ENCODE measurements at places on chromosomes 6 and 20. TPM values are rescaled to one million over a fixed set of nuclear protein-coding genes. Genes with fewer than 3 reads are reported as not detected.
A peak's percentile ranks its signal among the peaks of the same experiment; 100 is the strongest.

DNA sequence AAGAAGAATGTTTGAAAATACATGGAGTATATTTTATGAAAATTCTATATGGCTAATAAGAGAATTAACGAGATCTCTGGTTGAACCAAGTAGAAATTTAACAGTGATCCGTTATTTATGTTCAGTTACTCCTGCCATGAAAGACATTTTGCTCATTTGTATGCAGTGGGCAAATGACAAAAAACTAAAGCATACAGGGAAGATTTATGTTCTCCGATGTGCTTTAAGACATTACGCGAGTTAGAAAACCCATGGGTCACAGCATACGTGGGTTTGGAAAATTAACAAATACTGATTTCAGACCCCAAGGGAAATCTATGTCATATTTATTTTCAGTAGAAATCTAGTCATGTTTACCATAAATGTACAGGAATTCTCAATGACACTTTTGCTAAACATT is 90.1 kb downstream of the BMP5 start:
- no peak for DNase-seq

GRCh38 chr20:59515013-59515905 is 89.1 kb upstream of the PHACTR3 start:
- peak; percentile 64 for DNase-seq

- DNase-seq, result no peak
Observed at GRCh38 chr6:55663914-55664313, 84.9 kb upstream of the HMGCLL1 start.

Gene FNDC1
- total RNA-seq, result 0.04 TPM

Gene ANGPT4
- 1.3 TPM for total RNA-seq

Measured in H4 (cell line).